ENCODE measurements at places on chromosomes 7 and 10.

DNA sequence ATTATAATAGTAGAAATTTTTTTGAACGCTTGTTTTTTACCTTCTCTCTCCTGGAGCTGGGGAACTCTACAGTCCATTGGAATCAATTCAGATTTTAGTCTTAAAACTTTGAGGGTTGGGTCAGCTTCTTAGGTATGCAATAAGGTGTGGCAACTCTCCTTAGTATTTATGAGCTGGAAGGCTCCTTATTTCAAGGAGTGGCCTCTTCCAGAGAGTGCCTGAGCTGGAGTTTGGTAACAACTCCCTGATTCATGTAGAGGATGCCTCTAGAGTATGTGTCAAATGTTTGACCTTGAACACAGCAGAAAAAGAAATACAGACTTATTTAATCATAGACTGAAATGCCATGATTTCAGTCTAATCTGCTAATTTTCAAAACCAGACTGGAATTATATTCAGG lies 11.1 kb downstream of the CDK14 start:
- no peak for DNase-seq

DNA sequence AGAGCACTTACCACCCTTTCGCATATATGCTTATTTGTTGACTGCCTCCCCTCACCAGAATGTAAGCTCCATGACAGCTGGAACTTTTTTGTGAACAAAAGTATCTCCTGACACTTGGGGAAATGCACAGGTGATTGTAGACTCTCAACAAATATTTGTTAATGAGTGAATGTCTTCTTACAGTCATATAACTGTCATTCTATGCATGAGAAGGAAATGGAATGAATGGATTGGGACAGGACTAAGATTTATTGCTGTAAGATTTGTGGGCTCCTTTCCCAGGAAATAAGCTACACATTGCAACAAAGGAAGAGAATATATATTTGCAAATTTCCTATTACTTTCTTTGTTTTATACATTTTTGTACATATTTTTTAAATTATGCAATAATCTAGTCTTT lies 48.5 kb downstream of the FEZF1 start:
- DNase-seq, result no peak

DNA sequence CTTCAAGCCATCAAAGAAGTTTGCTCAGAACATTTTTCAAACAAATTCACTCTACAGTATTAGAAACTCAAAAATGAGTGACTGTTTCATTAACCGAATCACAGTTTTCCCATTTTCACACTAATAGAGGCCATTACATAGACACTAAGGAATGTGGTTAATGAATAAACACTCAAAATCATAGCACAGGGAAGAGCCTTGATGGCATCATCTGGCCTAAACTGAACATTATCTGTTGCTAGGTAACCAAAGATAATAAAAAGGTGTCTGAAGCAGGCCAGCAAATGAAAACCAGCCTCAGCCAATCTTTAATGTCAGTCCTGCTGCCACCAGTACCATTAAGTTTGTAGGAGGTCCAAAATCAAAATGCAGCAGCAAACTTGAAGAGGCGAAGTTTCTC lies 492.4 kb upstream of the STEAP1 start:
- no peak for DNase-seq

DNA sequence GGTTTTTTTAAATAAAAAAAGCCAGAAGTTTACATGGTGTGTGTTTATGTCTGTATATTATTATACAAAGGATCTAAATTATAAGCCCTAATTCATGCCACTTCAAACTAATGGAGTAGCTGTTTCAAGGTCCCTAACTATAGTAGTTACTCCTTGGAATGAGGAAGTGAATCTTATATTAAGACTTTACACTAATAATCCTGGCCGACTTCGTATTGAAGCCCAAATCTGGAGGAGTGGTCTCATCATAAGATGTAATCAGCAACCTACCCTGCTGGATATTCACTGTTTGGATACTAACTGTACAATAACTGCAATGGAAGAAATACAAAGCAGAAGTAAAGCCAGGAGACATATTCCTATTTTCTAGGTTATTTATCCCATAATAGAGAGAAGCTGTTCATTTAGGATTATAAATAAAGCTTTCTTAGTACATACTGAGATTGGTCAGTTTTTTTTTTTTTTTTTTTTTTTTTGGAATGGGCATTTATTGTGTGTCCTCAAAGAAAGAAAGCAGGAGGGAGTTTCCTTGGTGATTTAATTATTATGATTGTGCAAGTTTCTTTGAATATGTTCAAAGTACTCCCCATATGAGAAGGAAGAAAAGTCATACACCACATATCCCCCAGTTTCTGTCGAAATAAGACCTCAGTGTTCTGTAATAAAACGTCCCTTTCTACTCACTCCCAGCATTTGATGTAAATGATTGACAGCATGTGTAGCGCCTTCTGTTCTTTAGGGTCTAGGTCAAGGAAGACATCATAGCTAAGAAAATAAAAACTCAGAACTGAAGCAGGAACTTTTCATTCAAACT lies 397.8 kb downstream of the EXOC4 start:
- DNase-seq, result no peak

GRCh38 chr10:71974489-71975021 lies 10.4 kb downstream of the CHST3 start:
- DNase-seq, result peak; percentile 69

DNA sequence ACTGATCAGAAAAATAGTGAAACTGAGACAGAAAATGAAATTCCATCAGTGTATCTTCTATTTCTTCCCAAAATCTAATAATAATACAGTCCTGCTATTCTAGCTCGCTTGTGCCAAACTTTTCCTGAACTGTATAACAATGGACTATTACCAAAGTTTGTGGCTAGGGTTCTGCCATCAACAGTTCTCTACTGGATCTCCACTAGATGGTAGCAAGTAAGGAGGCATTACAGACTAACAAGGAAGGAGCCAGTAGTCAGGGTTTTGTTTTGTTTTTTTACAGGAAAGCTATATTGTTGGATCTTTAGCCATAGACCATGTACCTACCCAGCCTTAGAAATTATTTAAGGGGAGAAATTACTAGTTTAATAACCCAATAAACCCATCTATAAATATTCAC lies 10.8 kb downstream of the MTERF1 start:
- no peak for DNase-seq

DNA sequence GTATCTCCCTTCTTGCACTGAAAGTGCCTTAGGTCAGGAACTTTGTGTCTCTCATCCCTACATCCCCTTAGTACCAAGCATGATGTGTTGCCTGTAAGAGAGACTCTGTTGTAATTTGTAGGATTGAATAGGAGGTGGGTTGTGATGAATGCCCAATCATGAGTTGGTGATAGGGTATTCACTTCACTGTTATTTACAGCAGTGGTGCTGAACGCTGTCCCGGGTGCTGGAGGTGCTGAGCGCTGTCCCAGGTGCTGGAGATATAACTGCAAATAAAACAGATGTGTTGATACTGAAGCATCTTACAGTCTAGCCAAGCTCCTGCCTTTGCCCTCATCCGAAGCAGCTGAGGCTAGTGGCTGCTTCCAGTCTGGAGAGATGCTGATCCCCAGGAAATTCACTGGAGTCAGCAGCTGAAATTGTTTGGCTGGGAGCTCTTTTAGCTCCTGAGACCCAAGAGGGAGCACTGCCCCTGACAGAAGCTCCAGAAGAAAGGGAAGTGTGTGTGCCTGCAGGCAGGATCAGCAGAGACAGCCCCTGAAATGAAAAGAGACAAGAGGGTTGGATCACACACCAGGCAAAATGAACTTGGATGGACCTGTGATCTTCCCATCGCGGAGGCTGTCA lies 183.4 kb downstream of the SORCS3 start:
- DNase-seq, result peak; percentile 7

DNA sequence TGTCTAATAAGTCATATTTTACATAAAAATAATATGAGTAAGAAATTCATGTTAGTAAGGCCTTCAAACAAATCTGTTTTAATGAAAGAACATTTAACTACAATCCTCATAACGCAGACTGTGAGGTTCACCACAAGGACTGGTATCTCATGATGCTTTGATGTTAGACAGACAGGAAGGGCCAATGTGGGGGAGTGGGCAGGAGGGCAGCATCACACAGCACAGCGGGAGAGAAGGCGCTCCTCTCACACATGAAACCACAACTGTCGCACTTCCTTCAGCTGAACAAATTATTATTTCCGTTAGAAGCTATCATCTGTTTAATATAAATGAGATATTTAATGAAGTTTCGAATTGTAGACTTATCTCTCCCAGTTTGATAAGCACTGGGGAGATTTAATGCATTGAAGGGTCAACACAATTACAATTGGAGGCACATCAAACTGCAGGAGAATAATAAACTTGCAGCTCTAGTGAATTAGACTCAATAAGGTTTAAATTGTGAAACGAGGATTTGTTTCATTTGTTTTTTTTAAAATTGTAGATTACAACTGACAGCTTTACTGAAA lies 466.1 kb downstream of the PARD3 start:
- DNase-seq, result no peak

GRCh38 chr7:30244340-30244739 lies 40.1 kb upstream of the ZNRF2 start:
- no peak for DNase-seq

GRCh38 chr7:135286876-135287275 lies 53.2 kb downstream of the STRA8 start:
- DNase-seq, result no peak

DNA sequence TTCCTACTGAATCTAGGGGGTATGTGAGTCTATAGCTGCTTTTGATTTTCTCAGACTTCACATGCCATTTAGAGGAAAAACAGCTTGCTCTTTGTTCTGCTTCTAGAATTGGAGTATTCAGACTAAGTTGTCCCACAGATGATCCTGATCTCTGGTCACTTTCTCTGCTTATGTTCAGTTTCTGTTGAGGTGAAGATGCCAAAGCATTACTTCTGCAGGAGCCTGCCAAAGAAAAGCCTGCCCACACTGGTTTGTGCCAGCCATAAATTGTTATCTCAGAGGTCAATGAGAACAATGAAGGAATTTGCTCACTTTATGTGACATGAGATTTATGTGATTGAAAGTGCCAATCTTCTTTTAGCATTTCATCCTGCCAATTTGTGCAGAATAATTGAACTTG lies 163.6 kb downstream of the CDK14 start:
- no peak for DNase-seq

DNA sequence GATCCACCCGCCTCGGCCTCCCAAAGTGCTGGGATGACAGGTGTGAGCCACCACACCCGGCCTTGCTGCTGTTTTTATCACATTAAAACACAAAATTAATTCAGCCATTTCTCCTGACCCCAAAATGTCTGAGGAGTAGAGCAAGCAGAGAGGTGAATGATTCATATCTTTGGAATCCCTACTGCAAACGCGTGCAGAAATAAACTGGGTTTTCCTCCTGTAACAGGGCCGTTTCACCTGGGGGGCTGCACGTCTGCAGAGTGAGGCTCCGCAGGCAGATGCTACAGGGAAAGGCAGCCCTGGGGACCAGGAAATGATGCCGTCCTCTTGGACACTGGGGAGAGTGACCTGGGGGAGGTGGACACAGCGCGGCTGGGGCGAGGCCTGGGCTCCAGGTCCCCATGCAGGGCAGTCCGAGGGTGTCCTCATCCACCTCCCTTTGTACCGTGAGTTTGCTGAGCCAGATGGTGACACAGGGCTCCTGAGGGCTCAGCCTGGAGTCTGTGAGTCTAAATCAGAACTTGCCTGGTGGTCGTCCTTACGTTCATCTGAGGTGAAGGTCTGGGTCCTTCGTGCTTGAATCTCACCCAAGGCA lies 41.9 kb downstream of the PDGFA start:
- no peak for DNase-seq

DNA sequence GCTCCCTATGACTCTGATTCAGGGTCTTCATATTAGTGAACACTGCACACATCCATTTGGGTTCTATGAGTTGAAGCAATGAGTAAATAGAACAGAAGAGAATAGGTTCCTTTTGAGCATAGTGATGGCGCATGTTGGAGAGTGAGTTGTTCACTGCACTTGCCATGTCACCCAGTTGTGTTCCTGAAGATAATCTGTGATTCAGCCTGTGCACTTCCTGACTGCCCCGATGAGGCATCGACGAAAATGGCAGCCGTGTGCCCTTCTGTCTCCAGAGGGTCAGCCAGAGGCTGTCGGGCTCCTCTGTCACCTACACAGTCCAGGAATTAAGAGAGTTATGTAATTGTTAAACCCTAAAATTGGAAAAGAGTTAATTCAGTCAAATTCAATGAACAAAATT lies 94.7 kb downstream of the GALNT11 start:
- DNase-seq, result no peak

Data from stimulated activated CD4-positive, alpha-beta T cell treated with anti-CD3 and anti-CD28 coated beads, Interleukin-1b, Interleukin-23, amount 100 ng/mL, for 48 hours (primary cell).